C1 segment of cervical spinal cord (tissue), 14 donors: ENCODE measurements at places on chromosomes 6 and 20.

GRCh38 chr6:21826904-21827303 is 233.4 kb downstream of the SOX4 start:
- DNase-seq: no peak

- DNase-seq: no peak
Observed at GRCh38 chr6:16254535-16254934, 16.1 kb downstream of the GMPR start.

- DNase-seq: no peak
Observed at GRCh38 chr6:79604583-79605037, 26.5 kb upstream of the SH3BGRL2 start.

GRCh38 chr6:21208081-21208795 is 385.3 kb upstream of the SOX4 start:
- DNase-seq: no peak

DNA sequence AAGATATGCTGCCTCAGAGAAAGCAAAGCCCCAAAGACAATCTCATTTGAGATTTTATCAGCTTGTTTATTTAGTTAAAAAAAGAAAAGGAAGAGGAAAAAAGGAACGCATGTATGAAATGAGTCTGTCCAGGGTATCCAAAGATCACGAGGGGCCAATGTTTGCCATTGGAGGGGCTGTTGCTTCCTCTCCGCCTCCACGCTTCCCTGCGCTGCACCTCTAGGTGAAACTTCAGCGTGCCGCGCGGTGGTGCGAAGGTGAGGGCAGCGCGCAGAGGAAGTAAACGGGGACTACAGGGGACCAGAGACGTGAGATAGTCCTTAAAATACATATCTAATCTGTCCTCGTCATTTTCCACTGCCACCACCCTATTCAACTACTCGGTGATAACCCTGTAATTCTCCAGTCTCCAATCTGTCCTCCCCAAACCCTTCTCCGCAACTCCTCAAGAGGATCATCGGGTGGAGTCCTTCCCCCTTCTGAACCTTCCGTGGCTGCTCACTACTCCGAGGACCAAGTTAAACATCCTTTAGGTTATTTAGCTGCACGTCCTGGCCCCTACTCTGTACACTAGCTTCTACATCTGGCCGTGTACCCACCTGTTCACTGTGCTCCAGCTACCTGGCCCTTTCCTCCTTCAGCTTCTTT is 1.1 kb upstream of the DCBLD1 start:
- no peak for DNase-seq

DNA sequence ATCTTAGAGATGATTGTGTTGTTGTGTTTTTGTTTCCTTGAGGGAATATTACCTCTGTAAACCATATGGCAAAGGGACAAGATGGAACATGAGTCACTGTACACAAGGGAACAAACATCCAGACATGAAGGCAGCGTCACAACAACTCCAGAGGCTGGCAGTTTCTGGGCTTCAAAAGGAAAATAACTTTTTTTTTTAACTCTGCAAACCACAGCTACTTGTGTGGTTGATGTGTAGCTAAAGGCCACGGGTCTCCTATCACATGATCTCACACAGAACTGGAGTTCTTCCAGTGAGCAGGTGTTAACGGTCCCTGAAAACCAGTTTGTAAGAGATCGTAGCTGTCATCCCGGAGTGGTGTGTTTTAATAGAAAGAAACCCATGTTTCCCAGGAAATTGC is 33.2 kb upstream of the HBS1L start:
- DNase-seq: no peak

GRCh38 chr6:23245572-23245971 is 676.2 kb downstream of the HDGFL1 start:
- DNase-seq: no peak

GRCh38 chr6:170462366-170463020 is 90.6 kb downstream of the PSMB1 start:
- no peak for DNase-seq

DNA sequence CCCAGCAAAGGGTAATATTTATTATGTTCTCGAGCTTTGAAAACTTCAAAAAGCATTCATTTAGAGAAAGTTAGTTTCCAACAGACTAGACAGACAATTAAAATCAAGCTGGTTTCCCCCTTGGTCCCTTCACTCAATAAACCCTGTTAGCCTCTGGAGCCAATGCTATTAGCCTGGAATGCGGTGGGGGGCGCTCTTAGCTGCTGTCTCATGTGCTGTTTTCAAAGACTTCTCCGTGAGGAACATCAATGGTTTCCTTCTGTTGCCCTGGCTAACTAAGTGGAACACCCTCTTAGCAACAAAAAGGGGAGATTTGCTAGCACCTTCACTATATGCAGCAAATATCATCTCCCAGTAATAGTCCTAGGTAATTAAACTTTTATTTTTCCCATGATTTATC is 86.4 kb downstream of the LY86 start:
- no peak for DNase-seq

DNA sequence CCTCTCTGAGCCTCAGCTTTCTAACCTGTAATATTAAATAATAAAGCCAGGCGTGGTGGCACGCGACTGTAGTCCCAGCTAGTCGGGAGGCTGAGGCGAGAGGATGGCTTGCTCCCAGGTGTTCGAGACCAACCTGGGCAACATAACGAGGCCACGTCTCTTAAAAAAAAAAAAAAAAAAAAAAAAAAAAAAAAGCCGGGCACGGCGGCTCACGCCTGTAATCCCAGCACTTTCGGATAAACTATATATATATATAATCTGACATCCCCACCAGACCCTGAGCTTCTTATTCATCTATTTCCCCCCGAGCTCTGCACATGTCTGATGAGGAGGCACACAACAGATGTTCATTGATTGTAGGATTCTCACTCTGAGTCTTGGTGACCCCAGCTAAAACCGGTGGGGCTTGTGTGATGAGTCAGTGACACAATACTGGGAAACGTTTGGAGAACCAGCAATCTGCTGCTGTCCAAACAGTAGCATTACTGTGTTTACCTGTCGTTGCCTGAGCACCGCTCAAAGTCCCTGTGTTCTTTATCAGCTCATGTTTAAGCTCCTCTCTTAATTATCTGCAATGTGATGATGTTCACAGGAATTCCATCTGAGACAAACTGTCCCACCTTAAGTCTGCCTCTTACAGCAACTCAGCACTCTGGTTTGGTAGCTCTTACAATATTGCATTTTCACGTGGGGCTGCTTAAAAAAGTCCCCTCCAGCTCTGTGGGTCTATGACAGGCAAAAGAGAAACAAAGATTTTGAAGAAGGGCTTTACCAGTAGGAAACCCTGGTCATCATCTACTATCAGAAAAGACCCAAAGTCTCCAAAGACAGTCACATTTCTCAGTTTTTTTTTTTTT is 1.0 kb upstream of the SPATA2 start:
- DNase-seq: no peak
